ENCODE measurements at places on chromosomes 3 and 15.

DNA sequence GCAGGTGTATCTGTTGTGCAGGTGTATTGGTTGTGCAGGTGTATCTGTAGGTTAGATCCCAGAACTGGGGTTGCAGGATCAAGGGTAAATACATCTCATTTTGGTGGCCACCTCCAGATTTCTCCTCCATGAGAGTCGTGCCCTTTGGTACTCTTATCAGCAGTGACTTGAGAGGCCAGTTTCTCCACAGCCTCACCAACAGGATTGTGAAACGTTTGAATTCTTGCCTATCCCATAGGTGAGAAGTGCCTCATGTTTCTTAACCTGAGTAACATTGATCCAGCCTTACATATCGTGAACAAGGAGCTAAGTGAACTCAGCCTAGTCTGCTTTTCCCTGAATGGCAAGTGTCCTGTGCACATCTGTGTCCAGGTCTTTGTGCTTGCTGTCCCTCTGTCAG, 55.4 kb downstream of the CMTM8 start:
- DNase-seq, result no peak

DNA sequence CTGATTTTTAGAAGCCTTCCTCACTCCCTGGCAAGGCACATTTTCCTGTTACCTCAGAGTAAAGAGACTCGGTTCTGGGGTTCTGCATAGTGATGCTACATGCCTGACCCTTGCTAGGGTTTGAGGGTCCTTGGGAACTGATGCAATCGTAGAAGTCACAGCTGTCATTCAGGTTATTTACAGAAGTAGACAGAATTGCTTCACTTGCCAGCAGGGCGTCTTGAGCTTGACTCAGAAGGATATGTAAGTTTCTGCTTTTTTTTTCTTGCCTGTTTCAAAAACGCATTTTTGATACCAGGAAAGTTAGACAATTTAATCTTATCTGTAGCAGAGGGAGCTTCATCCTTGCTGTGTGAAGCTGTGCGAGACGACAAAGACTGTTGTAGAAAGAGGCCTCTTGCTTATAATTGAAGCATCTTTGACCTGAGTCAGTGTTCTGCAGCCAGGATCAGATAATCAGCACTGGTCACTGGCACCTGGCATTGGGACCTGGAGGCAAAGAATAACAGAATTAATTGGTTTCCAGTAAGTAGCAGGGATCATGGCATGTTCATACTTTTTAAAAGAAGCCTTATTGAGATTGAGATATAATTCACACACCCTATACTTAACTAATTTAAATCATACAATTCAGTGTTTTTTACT, 24.8 kb downstream of the CACNA1D start:
- no peak for DNase-seq

DNA sequence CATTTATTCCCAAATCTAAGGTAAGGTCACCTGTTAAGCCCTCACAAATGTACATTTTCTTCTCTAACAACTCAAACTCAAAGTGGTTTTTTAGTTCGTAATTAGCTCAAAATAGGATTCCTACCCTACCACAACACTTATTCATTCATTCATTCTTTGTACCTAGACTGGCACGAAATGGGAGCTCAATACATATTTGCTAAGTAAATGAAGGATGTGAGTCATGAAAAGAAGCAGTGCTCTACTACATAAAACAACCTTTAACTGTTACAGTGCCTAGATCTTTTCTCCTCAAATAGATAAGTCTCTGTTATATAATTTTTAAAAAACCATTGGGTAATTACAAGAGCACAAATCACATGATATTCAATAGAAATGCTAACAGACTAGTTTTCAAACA, 13.1 kb downstream of the RSL24D1 start:
- no peak for DNase-seq

DNA sequence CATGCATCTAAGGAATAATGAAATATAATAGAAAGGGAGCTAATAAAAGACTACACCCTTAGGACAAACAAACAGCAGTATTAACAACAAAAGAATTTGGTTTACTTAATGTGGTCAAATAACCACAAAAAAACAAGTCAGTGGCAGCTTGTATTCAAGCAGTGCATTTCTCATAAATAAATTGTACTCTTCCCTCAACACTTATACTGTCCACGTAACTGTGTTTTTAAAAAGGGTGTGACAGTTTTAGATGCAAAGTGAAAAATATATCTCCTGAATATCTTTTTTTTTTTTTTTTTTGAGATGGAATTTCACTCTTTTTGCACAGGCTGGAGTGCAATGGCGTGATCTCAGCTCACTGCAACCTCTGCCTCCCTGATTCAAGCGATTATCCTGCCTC, 698.2 kb upstream of the CADM2 start:
- no peak for DNase-seq

DNA sequence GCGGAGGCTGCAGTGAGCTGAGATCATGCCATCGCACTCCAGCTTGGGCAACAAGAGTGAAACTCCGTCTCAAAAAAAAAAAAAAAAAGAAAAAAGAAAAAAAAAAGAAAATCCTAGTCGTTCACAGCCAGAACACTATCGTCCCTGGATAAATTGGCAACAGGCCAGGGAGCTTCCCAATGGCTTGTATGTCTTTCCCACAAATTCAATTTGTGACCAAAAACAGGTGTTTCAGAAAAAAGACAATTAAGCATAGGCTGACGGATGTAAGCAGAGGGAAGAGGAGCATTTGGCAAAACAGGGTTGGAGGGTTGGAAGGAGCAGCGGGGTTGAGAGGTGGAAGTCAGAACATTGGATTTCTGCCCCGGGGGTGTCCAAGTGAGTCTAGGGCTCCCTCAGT, 8.5 kb downstream of the EPB42 start:
- DNase-seq, result no peak

DNA sequence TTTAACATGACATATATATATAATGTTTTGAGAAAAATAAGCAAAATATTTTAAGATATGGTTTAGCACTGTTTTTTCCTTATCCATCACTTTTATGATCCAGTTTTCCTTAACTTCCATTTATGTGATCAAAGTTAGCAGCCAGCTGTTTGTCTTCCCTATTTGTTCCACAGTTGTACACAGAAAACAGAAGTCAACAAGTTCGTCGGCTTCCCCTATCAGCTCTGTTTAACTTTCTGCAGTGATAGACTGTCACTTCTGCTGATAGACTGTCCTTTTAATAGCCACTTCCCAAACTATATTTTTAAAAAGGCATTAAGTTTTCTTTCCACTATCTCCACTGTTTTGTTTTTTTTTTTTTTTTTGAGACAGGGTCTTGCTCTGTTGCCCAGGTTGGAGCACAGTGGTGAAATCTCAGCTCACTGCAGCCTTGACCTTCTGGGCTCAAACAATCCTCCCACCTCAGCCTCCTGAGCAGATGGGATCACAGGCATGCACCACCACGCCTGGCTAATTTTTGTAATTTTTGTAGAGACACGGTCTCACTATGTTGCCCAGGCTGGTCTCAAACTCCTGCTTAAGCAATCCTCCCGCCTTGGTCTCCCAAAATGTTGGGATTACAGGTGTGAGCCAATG, 7.2 kb downstream of the FSD2 start:
- no peak for DNase-seq

Measured in activated CD4-positive, alpha-beta T cell treated with anti-CD3 and anti-CD28 coated beads, Interleukin-2, amount 50 U/mL, for 1 hour (primary cell).